Forelimb muscle (tissue), 1 donor: ENCODE measurements at places on chromosomes 4 and X. TPM values are rescaled to one million over a fixed set of nuclear protein-coding genes. Genes with fewer than 3 reads are reported as not detected.

- DNase-seq = no peak
Observed at GRCh38 chr4:82975792-82976191, 34.8 kb downstream of the LIN54 start.

JCHAIN gene
- polyA plus RNA-seq = 1.5 TPM

GRCh38 chr4:120977435-120977997 is 55.0 kb upstream of the PRDM5 start:
- DNase-seq = no peak

DNA sequence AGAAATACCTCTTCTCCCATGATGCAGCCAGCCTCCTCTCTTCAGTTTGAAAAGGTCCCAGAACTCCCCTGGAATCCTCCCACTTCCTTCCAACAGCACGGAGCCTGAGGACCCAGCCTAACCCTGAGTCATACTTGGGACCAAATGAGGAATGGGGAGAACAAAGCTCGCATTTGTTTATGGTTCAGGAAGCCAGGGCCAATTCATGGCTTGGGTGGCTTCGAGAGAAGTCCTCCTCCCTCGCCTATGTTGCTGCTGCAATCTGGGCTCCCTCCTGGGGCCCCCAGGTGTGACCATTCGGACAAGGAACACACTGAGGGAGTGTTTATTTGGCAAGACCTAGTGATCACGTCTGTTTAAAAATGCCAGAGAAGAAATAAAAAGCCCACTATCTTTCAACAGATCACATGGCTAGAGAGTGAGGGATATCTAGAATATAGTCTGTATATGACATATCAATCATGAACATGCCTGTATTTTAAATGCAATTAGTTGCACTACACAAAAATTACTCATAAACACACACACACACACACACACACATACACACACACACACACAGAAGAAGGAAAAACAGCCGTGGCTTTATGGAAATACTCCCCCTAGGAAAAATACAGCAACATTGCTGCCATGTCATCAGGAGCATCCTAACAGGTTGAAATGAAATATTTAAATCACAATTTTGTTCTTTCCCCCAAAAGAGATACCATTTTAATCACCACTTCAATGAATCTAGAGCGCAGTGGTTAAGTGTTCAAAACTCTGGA is 155.7 kb upstream of the MAP3K15 start:
- no peak for DNase-seq

AWAT2 gene
- not detected for polyA plus RNA-seq

DNA sequence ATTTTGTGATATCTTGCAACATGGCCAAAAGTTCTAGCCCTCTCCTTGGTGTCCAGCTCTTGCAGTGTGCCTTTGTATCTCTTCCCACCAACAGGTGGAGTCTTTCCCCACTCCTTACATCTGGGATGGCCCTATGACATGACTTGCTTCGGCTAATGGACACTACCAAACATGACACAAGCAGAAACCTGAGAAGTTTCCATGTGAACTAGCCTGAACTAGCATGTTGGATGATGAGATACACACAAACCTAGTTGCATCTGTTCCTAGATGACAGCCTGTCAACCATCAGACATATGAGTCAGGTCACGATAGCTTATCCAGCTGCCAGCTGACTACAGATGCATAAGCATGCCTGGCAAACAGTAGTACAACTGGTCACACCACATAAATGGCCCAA is 207.5 kb upstream of the FTHL17 start:
- no peak for DNase-seq

DNA sequence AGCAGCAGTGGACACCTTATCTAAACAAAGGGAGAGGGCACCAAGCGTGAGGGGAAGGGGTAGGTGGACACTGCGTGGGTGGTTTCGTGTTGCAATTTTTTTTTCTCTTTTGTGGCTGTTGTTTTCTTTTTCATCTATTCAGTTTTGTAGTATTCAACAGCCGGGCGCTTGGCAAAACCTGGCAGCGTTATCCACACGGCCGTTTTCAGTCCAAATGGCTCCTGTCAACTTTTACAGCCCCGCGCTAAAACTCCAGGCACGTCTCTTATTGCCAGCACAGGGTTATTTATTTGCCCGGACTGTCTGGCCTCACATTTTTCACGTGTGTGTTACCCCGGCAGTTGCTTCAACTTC is 192.2 kb downstream of the BCOR start:
- DNase-seq = no peak

HDX gene
- 3.8 TPM for polyA plus RNA-seq

DNA sequence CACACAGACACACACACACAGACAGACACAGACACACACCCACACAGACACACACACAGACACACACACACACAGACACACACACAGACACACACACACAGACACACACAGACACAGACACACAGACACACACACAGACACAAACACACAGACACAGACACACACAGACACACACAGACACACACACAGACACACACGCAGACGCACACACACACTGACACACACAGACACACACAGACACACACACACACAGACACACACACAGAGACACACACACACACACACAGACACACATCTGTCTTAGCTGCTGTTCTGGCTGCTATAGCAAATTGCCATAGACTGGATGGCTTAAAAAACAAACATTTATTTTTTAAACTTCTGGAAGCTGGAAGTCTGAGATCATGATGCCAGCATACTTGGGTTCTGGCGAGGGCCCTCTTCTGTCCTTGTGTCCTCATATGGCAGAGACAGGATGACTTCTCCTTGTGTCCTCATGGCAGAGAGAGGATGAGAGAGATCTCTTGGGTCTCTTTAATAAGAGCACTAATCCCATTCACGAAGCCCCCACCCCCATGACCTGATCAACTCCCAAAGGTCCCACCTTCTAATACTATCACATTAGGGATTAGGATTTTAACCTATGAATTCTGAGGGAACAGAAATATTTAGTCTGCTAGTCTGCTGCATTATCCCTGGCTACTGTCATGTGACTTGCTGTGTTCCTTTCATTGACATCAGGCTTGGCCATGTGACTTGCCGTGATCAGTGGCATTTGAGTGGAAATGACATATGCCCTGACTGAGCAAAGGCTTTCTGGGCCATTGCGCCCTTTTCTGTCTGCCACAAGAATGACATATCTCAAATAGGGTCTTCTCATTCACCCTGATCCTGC is 32.7 kb upstream of the RASGEF1B start:
- no peak for DNase-seq

PSAPL1 gene
- not detected for polyA plus RNA-seq

DNA sequence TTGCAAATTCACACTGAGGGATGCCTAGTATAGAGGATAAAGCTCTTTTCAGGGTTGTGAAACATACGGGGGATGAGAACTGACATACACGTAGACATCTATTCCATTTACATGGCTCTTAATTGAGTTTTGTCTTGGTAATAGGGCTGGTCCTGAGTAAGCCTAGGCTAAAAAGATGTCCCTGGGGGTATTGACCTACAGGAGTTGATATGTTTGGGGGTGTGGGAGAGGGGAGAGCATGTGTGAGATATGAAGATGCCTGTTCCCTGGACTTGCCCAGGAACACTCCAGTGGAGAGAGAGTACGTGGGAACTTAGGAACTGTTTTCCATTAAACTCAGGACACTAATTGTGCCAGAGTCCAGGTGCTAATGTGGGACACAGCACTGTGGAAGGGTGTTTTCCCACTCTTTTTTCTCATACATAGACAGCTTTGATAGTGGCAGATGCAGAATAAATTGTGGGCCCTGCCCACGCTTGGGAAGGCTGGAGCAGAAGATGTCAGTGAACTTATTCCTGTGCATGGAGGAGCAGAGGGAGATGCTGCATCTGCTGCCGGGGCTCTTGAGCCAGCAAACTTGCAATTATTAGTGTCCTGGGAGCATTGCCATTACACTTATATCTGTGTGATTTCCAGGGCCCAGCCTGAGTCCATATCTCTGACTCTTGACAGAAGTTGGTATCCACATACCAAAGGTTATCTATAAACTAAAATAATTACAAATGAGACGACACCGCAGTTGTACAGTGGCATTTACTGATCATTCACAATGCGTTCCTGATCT is 20.7 kb downstream of the SYNPO2 start:
- DNase-seq = no peak

- no peak for DNase-seq
Observed at GRCh38 chr4:175330236-175330635, 412.1 kb downstream of the ADAM29 start.

NKAP gene
- polyA plus RNA-seq = 9.0 TPM

DNA sequence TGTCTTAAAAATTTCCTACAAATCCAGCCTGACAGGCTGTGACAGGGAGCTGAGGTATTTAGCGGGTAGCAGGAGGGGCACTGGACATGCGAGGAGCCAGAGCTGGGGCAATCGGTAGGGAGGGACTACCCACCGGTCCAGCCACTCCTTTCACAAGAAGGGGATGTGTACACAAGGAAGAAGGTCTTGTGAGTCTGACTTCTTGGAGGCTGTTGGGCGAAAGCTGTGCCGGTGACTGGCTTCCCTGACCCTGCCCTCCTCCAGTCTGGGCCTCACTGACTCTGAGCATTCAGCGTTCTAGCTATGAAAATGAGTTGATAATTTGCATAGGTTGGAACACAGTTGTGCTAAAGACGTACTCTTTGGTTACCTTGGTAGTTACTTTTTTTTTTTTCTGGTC is 12.7 kb upstream of the CXCL8 start:
- DNase-seq = no peak

GRCh38 chr4:46123913-46124755 is at the start of gene GABRG1:
Gene GABRG1 (minus strand): TSS chr4:46124054. CDS start chr4:46123913, 141 bp downstream.
- DNase-seq = no peak

GRCh38 chr4:141179474-141180373 is 41.0 kb upstream of the ZNF330 start:
- DNase-seq = no peak

SH2D1A gene
- 3.3 TPM for polyA plus RNA-seq

GRCh38 chrX:134236626-134237614 is at the start of gene CCDC160:
Gene CCDC160 (plus strand): TSS chrX:134237182. CDS start chrX:134244801, 7,619 bp downstream.
- no peak for DNase-seq

DNA sequence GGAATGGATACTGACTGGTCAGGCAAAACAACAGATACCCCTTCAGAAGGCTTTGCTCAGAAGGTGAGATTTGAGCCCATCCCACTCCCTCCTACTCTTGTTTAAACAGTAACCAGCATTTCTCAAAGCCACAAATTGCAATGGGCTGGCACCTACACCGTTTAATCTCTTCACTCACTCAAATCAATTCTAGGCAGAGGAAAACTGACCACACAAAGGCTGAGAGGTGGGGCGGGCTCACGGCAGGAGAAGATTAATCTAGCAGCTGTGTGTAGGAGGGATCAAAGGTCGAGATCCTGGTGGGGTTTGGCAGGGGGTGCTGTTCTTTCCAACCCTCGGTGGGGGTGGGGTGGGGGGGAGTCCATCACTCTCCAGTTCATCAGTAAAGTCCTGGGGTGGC is 622.4 kb downstream of the BCOR start:
- DNase-seq = no peak

DNA sequence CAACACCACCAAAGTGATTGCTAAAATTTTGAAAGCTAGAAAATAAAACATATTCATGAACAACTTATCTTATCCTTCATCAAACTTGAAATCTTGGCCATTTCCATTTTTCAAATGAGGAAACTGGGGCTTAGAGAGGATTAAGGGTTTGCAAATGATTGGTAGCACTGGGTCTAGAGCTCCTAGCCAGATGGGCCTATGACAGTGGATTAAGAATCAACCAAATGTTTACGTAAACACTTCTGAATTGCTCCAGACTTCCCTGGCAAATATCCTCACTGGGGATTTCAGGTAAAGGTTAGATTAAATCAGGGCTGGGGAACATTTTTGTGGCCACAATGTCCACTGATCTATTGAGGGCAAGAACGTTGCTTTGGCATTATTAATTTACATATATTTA is 241.2 kb downstream of the ANK2 start:
- DNase-seq = no peak

GRCh38 chrX:14027036-14027435 is 2.7 kb downstream of the GEMIN8 start:
- no peak for DNase-seq

DNA sequence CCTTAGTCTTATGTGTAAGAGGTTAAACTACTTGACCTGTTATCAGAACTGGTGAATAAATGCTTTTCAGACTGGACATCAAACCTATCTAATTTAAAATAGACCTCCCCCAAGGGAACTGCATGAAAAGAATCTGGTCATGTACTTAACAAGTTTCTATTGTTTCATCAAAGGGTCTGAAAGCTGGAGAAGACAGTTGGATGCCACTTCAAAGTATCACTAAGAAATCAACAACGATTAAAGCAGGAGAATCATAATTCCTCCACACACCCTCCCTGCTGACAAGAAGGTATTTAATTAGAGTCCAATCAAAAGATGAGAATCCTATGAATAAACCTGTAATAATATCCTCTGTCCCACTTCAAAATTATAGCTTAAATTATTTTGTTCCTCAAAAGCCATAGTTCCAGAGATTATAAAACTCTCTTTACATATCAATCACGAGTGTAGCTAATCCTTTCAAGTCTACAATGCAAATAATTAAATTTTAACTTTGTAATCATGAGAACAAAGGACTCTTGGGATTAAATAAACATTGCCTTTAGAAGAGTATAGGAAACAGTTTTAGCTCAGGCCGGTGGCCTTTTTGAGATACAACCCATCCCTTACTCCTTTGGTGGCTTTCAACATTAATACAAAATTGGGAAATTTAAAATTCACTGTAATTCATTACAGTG is 35.1 kb downstream of the TSPAN5 start:
- no peak for DNase-seq

RAB9B gene
- polyA plus RNA-seq = 35.1 TPM
